ENCODE measurements at places on chromosomes 5 and 9. TPM values are rescaled to one million over a fixed set of nuclear protein-coding genes. Genes with fewer than 3 reads are reported as not detected.

The CRB2 gene
- 0.05 TPM for total RNA-seq

GRCh38 chr5:87729781-87730180 is 317.1 kb upstream of the CCNH start:
- no peak for DNase-seq

GRCh38 chr9:113564498-113565237 is 101.1 kb downstream of the RGS3 start:
- no peak for DNase-seq

DNA sequence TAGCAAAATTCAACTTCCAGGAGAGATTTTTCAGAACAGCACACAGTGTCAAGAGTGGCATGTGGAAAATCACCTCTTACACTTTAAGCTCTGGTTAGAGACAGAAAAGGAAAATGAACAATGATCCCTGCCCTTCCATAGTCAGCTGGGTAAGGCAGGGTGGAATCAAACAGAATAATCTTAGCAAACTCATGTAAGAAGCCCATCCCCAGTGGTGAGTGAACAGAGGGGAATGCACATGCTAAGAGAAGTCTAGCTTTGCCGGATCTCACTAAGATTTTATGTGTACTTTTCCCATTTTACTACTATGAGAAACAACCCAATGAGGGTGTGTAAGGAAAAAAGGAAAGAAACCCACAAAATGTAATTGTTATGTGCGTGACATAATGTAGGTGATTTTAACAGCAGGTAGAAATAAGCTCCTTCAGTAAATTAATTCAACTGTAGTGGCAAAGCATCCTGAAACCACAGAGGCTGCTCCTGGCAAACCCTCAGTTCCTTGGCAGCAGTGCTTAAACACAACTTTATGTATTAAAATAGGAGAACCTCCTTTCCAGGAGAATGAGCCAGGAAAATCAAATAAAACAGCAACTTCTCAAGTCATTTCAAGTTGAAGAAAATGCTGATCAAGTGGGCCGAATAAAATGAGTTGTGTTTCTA is 366.0 kb upstream of the TRPC7 start:
- DNase-seq = no peak

GRCh38 chr9:33742519-33742918 is 52.8 kb upstream of the PRSS3 start:
- no peak for DNase-seq

GRCh38 chr5:134463176-134463720 is 51.6 kb upstream of the CDKN2AIPNL start:
- DNase-seq = no peak

GRCh38 chr9:8738945-8739344 is 939.4 kb upstream of the DMAC1 start:
- DNase-seq = no peak

DNA sequence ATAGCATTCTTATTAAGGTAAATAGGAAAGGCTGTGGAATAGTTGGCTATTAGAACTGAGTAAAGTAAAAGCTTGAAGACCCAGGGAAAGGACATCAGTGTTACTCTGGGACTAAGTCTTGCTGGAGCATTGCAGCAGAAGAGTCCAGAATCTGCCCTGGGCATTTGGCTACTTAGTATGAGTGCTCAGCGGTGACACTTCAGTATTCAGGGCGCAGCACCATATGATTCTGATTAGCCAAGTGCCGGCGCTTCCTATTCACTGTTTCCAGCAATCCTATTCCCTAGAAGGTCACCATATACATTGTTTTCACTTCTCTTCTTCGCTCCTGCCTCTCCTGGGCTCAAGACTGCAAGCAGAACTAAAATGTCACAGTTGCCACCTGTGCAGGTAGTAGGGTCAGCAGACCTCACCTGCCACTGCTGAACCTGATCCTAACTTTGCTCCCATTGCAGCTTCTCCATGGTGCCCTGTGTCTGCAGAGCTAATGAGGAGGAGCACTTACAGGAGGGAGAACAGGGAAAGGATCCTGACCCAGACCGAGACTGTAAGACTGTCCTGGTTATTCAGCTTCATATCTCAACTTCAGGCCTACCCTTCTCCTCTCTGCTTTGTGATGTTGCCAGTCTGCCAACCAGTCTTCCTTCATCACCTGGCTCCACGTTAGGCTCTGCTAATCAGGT is 313.6 kb upstream of the PIK3R1 start:
- DNase-seq = no peak

DNA sequence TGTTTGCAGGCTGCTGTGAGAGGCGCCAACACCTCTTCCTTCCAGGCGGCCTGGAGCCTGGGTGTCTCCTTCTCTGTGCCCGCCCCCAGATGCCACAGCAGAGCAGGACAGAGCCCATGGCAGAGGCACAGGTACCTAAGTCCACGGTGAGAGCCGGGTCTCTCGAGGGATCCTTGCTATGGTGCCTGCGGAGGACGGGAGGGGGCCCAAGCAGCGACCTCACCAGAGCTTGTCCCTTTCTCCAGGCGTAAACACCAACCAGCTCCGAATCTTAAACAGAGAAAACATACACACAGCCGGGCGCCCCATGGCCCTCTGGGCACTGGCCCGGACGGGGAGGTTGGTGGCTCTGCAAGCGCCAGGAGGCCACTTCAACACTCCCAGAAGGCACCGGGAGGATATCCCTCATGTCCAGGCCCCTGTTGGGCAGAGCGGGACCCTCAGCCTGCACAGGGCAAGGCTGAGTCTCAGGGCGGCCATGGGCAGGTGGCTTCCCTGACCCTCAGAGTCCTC is 11.8 kb downstream of the CCDC187 start:
- no peak for DNase-seq

DNA sequence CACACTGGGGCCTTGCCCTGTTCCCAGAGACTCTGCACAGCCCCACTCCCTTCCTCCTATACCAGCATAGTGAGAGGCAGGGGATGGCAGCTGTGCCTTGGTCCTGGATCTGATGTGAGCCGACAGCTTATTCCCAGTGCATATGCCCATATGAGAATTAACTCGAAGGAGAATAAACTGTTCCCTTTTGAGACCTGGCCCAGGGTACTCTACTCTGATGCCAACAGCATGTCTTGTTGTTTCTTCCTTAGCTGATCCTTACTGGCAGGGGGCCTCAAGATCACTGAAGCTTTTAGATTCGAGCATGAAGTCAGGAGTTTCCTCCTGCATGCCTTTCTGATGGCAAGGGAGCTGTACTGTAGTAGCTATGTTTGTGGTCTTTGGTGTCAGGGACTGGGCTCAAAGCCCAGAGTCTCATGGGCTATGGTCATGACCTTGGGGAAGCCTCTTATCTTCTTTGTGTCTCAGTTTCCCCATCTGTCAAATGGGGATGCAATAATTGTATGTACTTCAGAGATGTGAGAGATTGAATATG is 57.1 kb downstream of the DOCK2 start:
- no peak for DNase-seq

The GFI1B gene
- 0.08 TPM for total RNA-seq

DNA sequence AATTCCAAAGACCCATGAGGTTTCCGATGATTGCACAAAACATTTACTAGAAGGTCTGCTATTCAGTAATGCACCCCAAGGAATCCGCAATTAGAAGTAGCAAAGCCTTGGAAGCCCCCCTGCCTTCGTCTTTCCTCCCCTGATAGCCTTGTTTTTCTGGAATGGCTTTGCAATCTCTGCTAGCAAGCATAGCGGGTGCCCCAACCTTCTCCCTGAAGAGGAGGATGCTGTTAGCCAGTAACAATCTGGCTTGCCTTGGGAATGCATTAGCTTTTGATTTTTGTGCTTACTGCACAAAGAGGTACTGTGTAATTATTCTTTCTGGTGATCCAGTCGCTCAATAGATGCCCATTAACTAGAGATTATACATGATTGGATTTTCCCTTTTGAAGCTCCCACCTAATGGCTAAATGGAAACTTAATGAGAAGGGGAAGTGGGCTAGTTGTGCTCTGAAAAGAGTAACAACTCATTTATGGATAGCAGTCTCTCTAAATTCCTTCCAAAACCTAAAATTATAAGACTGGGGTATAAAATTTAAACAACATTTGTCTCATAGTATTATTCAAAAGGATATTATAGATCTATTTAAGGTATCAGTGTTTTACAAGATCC is 91.6 kb downstream of the FBXW11 start:
- no peak for DNase-seq

- no peak for DNase-seq
Observed at GRCh38 chr9:89706731-89707191, 101.9 kb downstream of the GADD45G start.

DNA sequence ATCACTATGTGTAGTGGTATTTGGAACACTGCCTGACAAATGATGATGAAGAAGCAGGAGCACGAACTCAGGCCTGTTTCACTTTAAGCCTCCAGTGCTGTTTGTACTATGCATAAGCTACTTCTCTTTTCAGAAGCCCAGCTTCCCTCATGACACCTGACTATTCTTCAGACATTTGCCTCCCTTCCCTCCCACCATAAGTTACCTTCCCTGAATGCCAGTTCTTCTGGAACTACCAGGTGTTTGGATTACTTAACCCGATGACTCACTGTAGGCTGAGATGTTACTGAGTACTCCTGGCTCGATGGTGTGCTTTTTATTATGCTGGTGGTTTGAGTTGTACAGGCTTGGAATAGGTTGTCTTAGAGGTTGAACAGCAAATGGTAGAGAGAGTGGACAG is 180.0 kb downstream of the SPATA31D1 start:
- DNase-seq = no peak

The ZNF622 gene
- 29.3 TPM for total RNA-seq

DNA sequence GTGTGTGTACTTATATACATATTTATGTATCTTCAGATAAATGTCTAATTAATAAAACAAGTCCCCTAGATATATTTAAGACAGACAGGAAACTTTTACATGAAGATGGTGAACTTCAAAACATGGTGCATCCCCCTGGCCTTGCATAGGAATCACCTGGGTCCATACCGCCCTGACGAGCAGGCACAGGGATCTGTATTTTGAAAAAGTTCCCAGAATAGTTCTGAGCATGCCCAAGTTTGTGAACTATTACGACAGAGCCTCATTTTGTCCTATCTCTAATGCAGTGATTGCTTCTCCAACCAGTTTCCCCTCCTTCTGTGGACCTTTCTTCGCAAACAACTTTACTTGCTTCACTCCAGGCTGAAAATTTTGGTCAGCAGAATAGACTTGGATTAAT is 98.1 kb downstream of the APBA1 start:
- DNase-seq = no peak

DNA sequence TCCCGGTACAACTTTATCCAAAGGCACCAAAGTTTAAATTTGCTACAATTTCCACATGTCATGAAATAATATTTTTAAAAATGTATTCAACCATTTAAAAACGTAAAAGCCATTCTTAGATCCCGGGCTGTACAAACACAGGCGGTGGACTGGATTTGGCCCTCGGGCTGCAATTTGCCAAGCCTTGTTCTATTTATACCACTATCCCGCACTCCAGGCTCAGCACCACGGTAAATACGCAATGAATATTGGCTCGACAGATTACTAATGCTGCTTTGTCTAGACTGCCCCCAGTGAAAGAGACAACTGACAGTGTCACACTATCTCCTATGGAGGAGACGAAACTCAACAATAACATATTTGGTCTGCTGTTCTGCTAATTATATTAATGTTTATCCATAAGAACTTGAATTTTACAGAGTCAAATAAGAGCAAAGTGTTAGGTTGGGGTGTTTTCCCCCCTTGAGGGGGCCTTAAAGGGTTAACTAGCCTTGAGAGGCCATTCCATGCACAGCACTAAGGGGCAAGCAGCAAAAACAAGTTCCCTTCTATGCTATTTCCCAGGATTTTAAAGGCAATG is 98.1 kb downstream of the MARCHF11 start:
- no peak for DNase-seq

The CDH18 gene
- total RNA-seq = 7.0 TPM

DNA sequence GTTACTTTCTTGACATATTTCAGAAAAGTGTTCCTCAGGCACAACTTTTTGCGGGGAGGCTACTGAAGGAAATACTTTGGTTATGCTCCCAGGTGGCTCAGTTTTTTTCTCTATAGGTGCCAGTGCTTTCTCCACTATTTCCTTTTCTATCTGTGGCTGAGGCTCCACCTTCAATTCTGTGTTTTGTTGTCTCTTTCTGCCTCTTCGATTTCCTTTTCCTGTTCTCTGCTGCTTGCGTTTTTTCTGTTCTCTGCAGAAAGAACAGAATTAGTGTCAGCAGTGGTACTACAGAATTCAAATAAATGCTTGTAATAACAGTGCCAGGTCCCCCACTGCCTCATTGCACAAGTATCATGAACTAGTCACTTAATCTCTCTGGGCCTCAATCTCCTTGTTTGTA is 7.0 kb downstream of the HEMGN start:
- DNase-seq = no peak

DNA sequence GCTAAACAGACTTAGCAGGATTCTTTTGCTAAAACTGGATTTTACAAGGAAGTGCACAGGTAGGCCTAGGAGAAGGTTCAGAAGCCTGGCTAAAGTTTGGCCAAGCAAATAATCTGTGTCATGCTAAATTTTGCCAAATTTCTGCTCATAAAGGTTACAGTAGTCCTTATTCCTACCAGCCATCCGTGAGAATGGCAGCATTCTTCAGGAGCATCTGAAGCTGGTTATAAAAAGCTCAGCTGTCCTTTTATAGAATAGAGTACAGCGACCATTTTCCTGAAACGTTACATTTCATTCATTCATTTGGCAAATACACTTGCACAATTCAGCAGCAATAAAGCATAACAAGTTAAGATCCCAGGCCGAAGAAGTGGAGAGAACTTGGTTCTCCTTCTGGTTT is 6.9 kb downstream of the GSN start:
- no peak for DNase-seq

GRCh38 chr5:160441311-160441781 is 19.7 kb downstream of the PTTG1 start:
- DNase-seq = no peak

The KIF24 gene
- 7.2 TPM for total RNA-seq

- no peak for DNase-seq
Observed at GRCh38 chr9:93869088-93869487, 86.1 kb downstream of the BARX1 start.

The WWC1 gene
- 29.4 TPM for total RNA-seq

GRCh38 chr5:16740811-16741392 is 124.1 kb upstream of the RETREG1 start:
- no peak for DNase-seq

DNA sequence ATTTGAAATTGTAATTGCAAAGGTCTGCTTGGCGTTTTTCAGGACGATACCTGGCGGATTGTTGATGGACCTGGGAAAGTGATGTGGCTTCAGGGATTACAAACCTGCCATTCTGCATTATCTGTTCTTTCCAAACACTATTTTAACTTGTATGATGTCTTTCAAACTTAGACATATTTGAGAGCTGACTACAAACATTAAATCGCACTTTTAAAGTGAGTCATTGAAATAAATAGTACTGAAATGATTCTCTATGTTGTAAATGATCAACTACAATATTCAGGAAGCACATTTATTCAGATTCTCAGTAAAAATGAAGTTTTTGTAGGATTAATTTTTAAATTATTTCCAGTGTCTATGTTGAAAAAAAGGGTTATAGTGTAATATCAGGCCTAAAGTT is 32.3 kb upstream of the TMEM171 start:
- no peak for DNase-seq
